HCEC 1CT (cell line): ENCODE measurements at places on chromosomes 2 and 18.

DNA sequence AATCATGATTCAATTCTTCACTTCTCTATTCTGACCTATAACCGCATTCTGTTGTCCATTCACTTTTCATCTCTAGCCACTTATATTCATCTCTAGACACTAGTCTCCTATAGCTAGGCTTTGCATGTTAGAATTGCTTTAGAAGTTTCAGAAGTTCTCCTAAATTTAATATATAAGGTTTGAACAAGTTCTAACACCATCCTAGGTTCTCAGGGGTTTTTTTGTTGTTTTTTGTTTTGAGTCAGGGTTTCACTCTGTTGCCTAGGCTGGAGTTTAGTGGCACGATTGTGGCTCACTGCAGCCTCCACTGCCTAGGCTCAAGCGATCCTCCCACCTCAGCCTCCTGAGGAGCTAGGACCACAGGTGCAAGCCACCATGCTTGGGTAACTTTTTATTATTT is 19.9 kb downstream of the WDSUB1 start:
- DNase-seq: no peak

- DNase-seq: no peak
Observed at GRCh38 chr2:197210430-197210829, 100.2 kb downstream of the ANKRD44 start.

DNA sequence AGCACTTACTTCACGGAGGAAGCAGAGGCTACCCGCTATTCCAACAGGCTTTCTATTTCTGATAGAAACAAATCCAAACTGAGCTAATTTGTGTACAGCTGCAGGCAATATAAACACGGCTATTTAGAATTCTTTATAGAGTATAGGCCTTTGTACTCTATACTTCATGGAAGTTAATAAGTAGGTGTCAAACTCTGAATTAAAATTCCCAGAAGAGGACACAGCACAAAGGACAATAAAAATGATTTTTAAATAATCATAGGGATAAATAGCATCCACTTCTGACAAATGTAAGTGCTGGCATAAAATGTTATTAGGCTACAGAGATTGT is 261.5 kb downstream of the AFF3 start:
- DNase-seq: no peak

DNA sequence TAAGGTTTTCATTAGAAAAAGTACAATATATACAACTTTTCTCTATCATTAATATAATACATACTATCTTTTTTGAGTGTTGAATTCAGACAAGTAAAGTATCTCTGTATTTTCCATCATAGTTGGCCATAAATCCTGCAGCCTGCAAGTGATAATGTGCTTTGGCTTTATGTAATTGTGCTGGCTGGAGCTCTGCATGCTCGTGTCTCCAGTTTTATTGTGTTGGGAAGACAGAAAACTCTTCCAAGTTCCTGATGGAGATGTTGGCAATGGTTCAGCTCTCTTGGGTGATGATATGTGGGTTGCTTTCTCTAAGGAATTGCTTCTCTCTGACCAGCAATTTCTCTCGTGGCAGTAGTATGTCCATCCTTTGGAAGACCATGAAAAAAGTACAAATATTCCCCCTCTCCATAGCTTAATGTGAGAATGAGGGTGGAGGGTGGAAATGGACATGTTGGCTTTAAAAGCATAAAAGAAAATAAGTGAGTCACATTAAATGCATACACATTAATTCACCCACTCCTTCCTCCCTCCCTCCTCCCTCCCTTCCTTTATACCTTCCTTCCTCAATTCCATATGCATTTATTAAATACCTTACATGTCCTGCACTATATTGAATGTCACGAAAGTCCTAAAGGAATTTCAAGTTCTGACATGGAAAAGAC is 344.2 kb downstream of the MTX2 start:
- DNase-seq: no peak

DNA sequence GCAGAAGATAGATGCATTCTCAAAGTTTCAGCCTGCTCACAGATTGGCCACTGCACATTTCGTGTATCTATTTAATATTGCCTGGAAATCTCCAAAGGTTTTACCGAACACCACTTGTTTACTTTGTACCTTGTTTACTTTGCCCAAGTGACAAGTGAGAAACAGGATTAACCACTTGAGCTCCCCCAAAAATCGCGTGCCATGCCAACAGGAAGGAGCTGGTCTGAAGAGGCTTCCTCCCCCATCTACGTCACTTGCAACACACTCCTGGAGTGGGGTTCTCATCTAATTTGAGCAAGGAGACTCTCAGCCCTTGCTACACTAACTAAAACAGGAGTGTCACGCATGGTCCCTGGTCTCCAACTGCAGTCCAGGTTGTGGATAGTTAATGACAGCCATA is 212.5 kb upstream of the TMEM200C start:
- DNase-seq: no peak

DNA sequence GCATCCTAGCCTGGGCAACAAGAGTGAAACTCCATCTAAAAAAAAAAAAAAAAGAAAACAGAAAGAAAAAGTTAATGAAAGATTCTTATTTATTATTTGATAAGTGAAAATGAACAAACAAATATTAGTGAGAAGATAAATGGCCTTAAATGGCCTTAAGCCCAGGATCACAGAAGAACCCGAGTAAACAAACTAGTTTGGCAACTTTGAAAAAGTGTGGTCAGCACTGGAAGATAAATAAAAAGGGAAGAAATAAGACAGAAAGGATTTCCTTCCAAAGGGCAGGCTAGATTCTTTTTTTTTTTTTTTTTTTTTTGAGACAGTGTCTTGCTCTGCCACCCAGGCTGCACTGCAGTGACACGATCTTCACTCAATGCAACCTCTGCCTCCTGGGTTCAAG is 692.4 kb downstream of the CPS1 start:
- DNase-seq: no peak

DNA sequence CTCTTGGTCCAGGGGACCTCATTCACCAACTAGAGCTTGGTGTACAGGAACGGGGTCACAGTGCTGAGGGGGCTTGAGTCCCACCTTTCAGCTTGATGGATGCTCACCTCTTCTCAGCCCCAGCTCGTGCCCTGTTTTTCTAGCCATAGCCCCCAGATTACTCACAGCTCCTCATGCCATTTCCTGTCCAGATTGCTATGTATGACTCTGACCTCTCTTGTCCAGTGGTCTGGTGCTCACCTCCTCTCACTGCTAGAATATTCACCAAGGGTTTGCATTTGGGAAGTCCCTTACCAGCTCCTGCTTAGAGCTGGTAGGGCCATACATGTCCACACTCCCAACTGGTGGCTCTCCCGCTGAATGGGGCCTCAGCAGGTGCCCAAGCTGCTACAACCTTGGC is 5.9 kb downstream of the LBX2 start:
- peak; percentile 36 for DNase-seq

GRCh38 chr18:11906176-11906575 is 1.9 kb downstream of the MPPE1 start:
- no peak for DNase-seq

- peak; percentile 22 for DNase-seq
Observed at GRCh38 chr18:23356915-23357601, 96.0 kb upstream of the RIOK3 start.

DNA sequence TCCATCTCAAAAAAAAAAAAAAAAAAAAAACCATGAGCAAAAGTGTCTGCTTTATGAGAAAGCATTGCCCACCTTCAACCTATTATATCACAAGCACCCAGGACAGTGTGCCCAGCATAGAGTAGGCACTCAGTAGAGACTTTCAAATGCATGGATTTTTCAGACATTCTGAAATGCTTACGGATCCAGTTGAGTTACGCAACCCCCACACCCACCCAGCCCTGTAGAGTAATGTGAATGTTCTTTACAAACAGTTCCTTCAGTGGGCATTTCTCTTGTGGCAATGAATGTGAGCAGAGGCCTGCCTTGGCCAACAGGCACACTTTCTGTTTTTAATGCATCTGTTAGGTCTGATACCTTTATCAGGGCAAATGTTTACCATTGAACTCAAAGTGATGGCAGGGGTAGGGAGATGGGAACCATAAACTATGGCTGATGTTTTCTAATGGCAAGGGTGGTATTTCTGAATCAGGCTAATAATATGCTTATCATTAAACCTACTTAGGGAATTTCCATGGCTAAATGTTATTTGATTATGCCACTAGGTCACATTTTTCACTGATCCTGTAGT is 65.0 kb upstream of the RPL31 start:
- no peak for DNase-seq

- DNase-seq: no peak
Observed at GRCh38 chr2:112870841-112871835, 34.6 kb upstream of the IL1B start.

DNA sequence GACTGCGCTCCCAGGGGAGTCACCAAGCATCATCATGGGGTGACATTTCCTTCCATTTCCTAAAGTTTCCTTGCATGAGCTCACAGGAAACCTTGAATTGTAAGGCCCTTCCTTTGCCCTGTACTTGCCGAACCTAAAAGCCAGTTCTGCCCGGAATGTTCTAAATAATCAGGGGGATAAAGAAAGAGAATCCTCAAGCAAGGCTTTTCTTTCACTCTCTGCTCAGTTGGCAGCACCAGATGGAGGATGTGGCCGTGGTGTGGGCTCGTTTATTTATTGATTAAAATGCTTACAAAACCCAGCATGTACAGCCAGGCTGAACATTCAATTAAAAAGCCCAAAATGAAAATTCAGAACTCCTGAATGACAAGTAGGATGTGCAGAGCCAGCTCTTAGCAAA is 170.5 kb downstream of the SH3RF3 start:
- no peak for DNase-seq

- no peak for DNase-seq
Observed at GRCh38 chr2:84290537-84290936, 168.5 kb downstream of the SUCLG1 start.

- DNase-seq: no peak
Observed at GRCh38 chr2:64718250-64718885, 64.7 kb upstream of the SERTAD2 start.

- no peak for DNase-seq
Observed at GRCh38 chr2:31228717-31229116, 5.2 kb upstream of the EHD3 start.

GRCh38 chr2:64657411-64657810 is 3.7 kb upstream of the SERTAD2 start:
- no peak for DNase-seq

DNA sequence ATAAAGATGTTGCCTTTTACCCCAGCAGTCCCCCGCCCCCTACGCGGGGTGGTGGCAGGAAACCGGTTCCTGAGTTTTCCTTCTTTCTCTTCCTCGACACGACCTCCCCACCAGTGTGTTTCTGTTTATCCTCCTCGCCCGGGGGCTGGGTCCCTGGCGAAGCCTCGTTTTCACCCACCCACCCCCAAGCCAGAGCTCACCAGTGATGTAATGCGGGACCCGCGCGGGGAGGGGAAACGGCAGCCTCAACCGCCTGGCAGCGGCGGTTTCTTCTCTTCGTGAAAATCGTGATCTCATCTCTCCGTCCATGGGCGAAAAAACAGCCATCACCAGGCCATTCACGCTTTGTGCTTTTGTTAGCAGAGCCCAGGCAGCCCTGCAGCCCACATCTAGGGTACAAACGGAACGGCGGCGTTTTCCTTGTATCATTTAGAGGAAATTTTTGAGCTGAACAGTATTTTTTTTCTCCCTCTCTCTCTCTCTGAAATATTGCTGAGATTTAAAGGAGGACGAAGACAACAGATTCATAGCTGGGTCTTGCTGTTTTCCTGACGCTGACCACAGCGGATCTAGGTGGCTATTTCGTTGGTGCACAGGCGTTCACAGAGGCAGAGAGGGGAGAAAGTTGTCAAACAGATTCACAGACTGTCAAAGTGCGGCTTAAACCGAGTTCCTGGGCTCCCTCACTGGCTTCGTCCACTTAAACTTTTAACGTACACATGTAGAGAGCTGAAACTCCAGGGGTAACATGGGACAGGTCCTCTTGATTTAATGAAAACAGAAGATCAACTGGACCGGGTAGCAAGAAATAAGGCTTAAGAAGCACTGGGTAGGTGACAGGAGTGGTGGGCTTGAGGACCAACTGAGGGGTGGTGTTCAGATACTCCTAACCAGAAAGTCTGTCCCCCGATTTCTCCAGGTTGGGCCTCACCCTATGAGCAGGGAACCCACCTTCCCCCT is 21.9 kb upstream of the PAX3 start:
- no peak for DNase-seq

DNA sequence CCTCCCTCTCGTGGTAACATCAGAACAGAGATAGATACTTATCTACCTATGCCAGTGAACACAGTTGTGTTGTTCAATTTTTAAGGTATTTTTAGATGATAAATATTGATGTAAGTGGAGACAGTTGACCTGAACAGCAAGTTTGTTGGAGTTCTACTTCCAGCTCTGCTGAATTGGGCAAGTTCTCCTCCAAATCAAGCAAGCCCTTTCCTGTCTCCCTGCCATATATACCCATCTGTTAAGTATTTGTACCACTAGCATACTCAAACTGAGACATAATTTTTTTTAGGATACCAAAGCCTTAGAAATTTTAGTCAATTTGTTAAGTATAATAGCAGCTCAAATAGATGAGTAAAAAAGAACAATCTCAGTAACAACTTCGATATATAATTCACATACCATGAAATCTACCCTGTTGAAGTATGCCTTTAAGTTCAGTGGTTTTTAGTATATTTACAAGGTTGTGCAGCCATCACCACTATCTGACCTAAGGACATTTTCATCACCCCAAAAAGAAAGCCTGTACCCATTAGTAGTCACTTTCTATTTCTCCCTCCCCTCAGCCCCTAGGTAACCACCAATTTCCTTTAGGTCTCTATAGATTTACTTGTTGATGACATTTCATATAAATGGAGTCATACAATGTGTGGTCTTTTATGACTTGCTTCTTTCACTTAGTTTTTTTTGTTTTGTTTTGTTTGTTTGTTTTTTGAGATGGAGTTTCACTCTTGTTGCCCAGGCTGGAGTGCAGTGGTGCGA is 61.8 kb downstream of the COX7A2L start:
- DNase-seq: no peak

DNA sequence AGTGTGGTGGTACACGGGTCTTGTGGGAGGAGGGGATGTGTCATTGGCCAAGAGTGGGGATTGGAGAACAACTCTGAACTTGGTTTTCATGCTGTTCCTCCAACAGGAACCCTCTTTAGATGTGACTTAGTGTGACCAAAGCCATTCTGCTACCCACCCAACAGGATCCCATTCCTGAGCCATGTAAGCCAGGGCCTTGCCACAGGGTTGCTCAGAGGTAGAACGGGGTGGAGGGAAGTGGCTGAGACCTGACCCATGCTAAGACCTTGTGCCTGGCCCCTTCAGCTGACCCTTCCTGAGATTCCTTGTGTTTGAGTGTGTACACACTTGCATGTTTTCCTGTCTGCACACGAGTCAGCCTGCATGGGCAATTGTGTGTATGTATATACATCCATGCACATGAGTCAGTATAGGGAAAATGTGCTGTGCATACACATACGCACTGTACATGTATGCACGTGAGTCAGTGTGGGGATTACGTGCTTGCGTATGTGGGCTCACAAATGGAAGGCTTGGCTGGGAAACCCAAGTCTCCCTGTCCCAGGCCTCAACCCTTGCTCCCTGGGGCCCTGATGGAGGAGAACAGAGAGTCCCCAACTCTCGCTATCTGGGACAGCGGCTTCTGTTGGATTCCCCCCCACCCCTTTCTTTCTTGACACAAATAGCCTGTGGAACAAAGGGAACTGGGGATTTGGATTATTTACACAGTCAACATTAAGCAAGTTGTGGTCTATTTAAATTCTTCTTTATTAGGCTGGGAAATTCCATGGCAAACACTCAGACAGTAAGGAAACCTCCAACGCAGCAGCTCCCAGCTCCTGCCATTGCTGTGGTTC is 339.8 kb downstream of the DYSF start:
- DNase-seq: no peak

- DNase-seq: no peak
Observed at GRCh38 chr18:48161911-48162698, 231.6 kb upstream of the SMAD2 start.
